ENCODE measurements at places on chromosomes 6 and 20. TPM values are rescaled to one million over a fixed set of nuclear protein-coding genes. Genes with fewer than 3 reads are reported as not detected.

GNRH2 gene
- not detected for total RNA-seq

GRCh38 chr6:30542404-30542725, 13.9 kb downstream of the GNL1 start:
- DNase-seq, result no peak

GRCh38 chr20:51156041-51156982, 133.4 kb upstream of the KCNG1 start:
- no peak for DNase-seq

DNA sequence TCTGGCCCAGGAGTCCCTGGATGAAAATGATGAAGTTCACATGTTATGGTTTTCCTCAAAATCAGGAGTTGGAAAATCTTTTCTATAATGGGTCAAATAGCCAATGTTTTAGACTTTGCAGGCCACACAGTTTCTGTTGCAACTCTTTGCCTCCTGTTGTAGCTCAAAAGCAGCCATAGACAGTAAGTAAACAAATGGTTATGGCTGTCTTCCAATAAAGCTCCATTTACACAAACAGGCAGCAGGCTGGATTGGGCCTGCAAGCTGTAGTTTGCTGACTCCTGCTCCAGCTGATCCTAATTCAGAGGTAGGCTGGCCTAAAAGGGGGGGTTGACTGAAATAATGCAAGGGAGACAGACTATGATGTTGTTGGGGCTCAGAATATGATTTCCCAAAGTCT, 33.0 kb downstream of the METTL24 start:
- DNase-seq, result no peak

BTN2A1 gene
- 26.3 TPM for total RNA-seq

- no peak for DNase-seq
Observed at GRCh38 chr20:62163485-62163865, 19.4 kb upstream of the MTG2 start.

- DNase-seq, result no peak
Observed at GRCh38 chr6:24907919-24908649, 27.7 kb downstream of the RIPOR2 start.

DNA sequence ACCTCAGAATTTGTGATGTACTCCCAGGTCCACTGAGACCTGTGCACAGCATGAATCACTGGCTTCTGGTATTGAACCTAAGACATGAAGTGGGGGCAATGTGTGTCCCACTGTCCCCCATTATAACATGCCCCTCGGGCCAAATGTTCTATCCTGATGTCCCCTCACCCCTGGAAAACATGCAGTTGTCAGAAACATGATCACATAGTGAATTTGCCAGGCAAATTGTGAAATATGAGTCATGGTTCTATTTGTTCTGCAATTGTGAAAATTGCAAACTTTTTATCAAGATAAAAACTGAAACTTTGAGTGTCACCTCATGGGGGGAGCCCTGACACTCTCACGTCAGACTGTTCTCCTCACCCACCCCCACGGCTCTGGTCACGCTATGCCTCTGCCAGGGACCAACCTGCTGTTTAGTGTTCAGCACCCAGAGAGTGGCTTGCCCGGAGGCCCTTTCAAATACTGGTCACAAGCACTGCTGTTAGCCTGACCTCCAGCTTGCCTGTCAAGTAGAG, 305.3 kb downstream of the CLIC5 start:
- no peak for DNase-seq

GRCh38 chr20:17995967-17996819, 27.4 kb downstream of the MGME1 start:
- DNase-seq, result no peak

GRCh38 chr6:169864148-169865020, 113.0 kb downstream of the ERMARD start:
- DNase-seq, result no peak

GRCh38 chr6:140858381-140858971, 1274.2 kb upstream of the GJE1 start:
- DNase-seq, result no peak

DNA sequence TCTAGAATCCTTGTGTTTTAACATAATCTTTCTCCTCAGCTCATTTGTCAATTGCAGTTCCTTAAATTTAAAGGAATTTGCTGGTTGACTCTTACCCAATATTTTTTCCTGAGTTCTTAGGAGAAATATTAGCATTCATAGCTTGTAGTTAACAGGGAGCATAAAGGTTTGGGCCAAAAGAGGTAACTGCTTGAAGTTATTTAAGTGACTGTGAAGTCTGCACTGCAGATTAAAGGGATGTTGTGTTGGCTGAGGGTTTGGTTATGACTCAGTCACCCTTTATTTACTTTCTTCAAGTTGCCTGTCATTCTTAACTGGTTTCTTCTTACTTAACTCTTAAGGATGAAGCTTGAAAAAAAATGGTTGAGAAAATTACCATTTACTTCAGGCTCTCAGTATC, 220.3 kb upstream of the LAMP5 start:
- no peak for DNase-seq

- DNase-seq, result peak; percentile 48
Observed at GRCh38 chr20:4183361-4183760, 168.0 kb upstream of the RNF24 start.

GPX6 gene
- not detected for total RNA-seq

RUNX2 gene
- 4.6 TPM for total RNA-seq

DNA sequence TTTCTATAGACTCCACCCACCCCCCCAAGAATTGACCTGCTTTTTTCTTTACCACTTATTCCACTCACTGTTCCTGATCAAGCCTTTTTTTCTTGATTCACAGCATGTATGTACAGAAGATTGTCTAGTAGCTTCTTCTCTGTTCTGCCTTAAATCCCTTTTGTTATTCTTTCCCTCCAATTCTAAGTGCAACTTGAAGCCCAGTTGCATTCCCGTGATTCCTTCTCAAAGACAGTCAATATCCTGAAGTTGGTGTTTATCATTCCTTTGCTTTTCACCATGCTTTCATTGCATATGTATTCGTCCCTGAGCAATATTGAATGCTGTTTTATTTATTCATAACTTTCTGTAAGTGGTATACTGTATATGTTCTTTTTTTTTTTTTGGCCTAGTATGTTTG, 21.0 kb downstream of the XRN2 start:
- no peak for DNase-seq

LTB gene
- 6.2 TPM for total RNA-seq

GRCh38 chr6:108832738-108833137, 15.5 kb upstream of the ARMC2 start:
- no peak for DNase-seq

DNA sequence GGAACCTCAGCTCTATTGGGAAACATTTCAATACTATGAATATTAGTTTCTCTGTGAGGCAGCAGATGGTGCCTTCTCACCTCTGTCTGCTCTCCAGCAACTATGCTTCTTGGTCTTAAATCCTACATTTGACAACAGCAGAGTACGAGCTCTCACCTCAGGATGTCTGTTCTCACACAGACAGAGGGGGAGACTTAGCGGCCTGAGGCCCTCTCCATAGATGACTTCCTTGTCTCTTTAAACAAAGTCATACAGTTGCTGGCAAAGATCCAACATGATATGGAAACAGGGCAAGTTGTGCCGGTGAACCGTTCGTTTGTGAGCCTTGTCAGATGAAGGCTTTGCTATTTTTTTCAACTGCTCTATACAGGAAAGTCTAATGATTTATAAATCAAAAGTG, 43.7 kb upstream of the GABRR1 start:
- no peak for DNase-seq

- no peak for DNase-seq
Observed at GRCh38 chr6:169213814-169214520, 39.7 kb downstream of the THBS2 start.

SUMO4 gene
- total RNA-seq, result 2.5 TPM

CD83 gene
- total RNA-seq, result 26.0 TPM

GRCh38 chr6:113600551-113601339, 256.4 kb upstream of the MARCKS start:
- no peak for DNase-seq

RTEL1 gene
- total RNA-seq, result 26.7 TPM

DNA sequence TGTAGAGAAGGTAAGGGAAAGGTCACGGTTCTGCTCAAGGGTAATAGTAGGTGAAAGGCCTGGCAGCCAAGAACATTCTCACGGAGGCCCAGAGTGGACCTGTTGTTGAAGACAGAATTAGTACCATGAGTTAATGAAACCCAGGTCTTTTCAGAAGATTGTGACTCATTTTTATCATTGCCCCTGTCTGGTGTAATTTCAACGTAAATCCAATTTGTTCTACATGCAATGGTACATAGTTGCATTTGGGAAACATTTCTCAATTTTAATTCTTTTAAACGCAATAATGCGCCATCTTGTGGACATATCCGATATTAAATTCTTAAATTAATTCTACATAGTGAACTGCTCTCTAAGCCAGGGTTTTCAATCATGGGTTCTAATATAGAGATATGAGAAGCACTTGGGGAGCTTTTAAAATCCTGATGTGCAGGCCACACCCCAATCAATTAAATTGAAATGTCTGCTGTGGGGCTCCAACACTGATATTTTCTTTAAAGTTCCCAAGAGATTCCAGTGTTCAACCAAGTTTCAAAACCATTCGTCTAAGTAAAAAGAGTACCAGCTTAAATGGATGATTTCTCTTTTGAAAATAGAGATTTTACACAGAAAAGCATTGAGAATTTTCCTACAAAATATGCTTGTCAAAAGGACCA, 257.4 kb downstream of the PLCB1 start:
- no peak for DNase-seq

GRCh38 chr6:78605909-78606446, 261.4 kb upstream of the IRAK1BP1 start:
- no peak for DNase-seq

GRCh38 chr6:119527231-119527578, 177.6 kb upstream of the MAN1A1 start:
- DNase-seq, result no peak

GRCh38 chr20:56245761-56246160, 2.8 kb upstream of the MC3R start:
- DNase-seq, result no peak

GRCh38 chr6:33417128-33417902, 592 bp downstream of the CUTA start:
- DNase-seq, result no peak
